Stimulated activated CD8-positive, alpha-beta memory T cell treated with anti-CD3 and anti-CD28 coated beads, Interleukin-7, amount 100 ng/mL, for 1 hour (primary cell): ENCODE measurements at places on chromosomes 1 and 21.

DNA sequence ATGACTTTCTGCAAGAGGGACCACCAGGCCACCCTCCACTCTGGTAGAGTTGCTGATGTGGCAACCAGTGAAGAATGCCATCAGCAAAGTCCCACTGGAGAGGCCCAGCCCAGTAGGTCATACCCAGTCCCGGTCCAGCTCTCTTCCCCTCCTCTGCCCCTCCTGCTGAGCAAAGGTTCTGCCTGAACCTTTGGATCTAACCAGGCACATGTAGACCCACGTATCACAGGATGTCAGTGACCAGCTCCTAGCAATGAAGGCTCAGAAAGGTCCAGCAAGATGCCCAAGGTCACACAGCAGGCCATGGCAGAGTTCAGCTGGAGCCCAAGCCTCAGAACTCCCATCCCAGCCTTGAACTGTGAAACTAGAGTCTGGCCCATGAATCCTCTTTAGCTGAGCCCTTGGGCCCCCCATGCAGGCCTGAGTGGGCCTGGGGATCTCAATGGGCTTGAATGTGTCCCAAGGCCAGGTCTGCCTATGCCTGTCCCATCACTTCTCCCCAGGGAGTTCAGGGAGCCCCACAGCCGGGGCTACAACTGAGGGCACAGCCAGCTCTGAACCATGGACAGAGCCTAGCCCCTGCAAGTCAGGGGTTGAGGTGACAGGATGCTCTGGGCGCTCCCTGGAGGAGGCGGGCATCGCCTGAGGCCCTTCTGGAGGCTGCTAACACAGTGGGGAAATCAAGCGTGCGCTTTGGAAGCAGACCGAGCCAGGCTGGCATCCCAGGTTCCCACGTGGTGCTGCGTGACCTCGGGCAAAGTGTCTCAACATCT is 21.4 kb upstream of the PADI1 start:
- DNase-seq, result no peak

DNA sequence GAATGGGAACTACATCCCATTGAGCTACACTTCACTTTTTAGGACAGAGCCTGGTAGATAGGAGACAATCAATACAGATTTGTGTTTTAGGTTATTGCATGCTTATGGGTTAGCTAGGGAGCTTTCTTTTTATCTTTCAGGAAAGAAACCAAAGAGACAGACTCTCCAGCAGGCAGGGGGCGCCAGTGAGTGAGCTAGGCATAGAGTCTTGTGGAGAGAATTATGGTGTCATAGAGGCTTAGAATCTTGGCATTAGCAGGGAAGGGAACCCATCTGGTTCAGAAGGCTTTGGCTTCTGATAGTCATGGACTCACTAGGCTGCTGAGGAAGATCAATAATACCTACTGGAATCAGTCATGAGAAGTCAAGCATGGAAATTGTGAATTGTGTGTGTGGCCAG is at the start of gene SMCP:
TSS of gene SMCP (plus strand) at position 281 of the 400 bp plus-strand sequence. CDS start 6,101 bp downstream, outside the sequence.
- no peak for DNase-seq

- no peak for DNase-seq
Observed at GRCh38 chr21:42107177-42107880, 36.2 kb downstream of the UMODL1 start.

DNA sequence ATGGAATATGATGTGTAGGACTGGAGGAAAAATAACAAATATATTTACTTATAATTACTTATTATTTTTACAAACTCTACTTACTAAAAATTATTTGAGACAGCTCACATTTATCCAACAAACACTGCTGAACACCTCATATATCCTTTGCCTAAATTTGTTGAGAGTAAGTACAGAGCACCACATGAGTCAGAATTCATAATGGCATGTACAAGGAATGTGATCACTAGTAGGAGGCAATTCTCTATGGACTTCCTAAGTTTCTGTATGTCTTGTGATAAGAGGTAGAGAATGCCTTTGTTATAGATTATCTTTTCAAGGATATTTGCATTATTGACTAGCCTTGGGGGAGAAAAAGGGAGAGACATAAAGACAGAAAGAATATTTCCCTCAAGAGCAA is 8.2 kb upstream of the ST6GALNAC3 start:
- no peak for DNase-seq

DNA sequence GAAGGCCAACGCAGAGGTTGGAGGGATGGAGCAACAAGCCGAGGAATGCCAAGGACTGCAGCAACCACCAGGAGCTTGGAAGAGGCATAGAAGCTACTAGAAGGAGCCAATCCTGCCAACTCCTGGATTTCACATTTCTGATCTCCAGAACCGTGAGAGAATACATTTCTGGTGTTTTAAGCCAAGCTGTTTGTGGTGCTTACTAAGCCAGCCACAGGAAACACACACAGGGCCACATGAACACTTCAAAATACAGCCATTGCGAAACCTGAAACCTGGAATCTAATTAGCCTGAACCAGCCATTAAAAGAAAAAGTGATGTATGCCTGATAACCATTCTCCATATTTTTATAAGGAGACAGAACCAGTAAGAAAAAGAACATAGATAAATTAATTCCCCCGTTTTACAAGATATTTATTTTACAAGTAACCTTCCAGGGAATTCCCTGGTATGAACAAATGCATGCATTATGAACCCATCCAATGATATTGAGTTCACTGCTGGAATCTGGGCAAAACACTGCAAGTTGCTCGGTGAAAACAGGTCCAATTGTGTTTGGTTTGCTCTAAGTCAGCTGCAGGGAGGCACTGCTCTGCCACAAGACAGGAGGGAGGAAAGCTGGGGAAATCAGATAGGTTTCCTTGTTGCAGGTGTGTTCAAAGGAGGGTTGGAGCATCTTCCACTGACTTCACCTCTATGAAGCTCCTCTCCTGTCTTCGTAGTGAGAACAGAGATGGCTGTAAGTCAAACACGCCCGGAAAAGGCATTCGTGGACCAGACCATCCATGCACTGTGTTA is 70.2 kb downstream of the ETS2 start:
- no peak for DNase-seq

GRCh38 chr1:64348961-64349648 is 120.8 kb upstream of the CACHD1 start:
- DNase-seq, result no peak

GRCh38 chr1:13723810-13724209 is 23.8 kb downstream of the PRDM2 start:
- no peak for DNase-seq

GRCh38 chr1:79575424-79575823 is 568.9 kb upstream of the ADGRL4 start:
- no peak for DNase-seq

DNA sequence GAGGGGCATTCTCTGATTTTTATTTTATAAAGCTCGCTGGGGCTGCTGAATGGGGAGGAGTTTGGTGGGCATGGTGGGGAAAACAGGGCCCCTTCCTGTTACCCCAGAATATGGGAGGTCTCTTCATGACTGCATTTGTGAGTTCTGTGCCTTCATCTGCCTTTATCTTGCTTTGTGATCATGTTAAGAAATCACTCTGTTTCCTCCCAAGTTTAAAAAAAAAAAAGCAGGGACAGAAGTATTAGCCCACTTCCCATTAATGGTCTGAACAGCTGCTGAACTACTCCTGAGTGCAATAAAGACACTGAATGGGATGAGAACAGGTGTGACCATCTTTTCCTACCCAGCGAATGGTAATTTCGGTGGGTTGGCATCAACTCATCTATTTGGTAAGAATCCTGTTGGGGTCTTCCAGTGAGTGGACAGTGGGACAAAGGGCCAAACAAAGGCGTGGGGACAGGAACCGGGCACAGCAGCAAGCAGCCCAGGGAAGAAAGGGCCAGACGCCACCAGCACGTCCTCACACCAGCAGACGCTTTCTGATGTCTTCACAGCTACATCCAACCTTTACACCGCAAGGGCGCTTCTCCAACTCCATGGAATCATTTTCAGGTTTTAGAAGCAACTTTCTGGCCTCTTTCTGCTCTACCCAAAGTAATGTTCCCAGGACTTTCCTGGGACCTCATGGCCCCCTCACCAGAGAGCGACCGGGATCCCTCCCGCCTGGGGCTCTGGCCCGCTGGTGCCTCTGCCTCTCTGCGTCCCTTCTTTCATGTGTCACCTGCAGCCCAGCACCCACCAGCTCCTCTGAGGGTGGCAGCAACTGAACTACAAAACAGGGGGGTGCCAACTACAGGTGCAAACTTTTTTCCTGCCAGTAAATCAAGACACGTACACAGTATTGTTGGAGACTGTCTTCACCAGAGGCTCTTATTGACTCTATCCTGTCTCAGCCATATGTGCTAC is 160.2 kb downstream of the ADSS2 start:
- DNase-seq, result no peak

GRCh38 chr1:178940068-178940765 is 69.3 kb upstream of the ANGPTL1 start:
- no peak for DNase-seq

DNA sequence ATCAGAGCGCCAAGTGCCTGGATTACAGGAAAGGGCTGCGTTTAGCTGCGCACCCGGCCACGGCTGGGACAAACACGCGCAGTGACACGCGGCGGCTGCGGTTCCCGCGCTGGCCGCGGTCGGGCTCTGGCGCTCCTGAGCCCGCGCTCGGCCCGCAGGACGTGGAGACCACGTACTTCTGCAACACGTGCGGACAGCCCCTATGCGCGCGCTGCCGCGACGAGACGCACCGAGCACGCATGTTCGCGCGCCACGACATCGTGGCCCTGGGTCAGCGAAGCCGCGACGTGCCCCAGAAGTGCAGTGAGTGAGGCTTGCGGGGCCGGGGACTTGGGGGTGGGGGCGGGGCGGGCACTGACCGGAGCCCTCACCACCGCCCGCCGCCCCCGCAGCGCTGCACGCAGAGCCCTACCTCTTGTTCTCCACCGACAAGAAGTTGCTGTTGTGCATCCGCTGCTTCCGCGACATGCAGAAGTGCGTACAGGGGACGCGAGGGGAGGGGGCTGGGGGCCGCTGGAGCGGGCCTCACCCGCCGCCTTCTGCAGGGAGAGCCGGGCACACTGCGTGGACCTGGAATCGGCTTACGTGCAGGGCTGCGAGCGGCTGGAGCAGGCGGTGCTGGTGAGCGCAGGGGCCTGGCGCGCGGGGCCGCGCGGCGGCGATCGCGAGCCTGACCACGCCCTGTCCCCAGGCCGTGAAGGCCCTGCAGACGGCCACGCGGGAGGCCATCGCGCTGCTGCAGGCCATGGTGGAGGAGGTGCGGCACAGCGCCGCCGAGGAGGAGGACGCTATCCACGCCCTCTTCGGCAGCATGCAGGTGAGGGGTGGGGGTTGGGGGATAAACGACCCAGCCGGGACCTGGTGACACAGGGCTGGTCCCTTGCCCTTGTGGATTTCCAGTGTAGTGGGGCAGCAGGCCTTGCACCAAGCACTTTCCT is 3.1 kb downstream of the RNF207 start:
- no peak for DNase-seq

GRCh38 chr1:213719462-213719861 is 268.3 kb upstream of the PROX1 start:
- no peak for DNase-seq

- no peak for DNase-seq
Observed at GRCh38 chr1:235628316-235629005, 21.1 kb downstream of the GNG4 start.

DNA sequence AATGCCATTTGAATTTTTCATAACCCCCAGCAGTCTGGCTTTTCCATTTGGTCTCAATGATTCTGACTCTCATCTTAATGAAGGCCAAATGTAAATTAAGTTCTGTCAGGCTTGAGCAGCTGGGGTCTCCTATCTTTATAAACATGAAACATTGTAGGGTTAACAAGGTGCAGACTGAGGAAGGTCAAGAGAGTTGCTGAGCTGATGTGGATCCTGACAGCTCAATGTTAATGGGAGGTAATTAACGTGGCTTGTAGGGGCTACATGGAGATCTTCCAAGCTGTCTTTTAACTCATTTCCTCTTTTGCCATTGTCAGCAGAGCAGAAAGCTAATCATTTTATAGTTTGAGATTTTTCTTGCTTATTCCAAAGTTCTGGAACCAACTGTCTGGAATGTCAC is 55.2 kb downstream of the FGGY start:
- no peak for DNase-seq

DNA sequence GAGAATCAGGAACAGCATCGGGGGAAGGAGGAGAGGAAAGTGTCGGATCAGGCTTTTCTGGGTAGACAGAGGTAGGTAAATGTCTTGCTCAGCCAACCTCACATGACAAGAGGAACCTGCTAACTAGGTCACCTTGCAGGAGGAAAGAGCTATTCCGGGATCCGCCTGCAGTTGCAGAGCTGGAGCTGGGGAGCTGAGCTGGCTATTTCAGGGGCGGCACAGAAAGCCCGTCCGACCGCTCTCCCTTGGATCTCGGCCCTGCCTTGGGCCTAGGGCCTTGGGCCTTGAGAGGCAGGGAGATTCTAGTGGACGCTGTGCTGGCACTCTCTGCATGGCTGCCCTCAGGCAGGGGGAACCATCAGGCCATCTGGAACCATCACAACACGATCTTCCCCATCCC is 56.5 kb upstream of the CTPS1 start:
- DNase-seq, result no peak

GRCh38 chr1:152343006-152343405 is 16.8 kb downstream of the FLG2 start:
- no peak for DNase-seq
